ENCODE measurements at places on chromosomes 1 and 21. TPM values are rescaled to one million over a fixed set of nuclear protein-coding genes. Genes with fewer than 3 reads are reported as not detected.

The SLC1A7 gene
- not detected for polyA plus RNA-seq

The CFHR5 gene
- not detected for polyA plus RNA-seq

The OR2M3 gene
- not detected for polyA plus RNA-seq

The NDUFS5 gene
- polyA plus RNA-seq = 982 TPM

The CRYAA gene
- polyA plus RNA-seq = not detected

Measured in GM12878 (cell line).